ENCODE measurements at places on chromosomes 6 and 20. TPM values are rescaled to one million over a fixed set of nuclear protein-coding genes. Genes with fewer than 3 reads are reported as not detected.
A peak's percentile ranks its signal among the peaks of the same experiment; 100 is the strongest.

DNA sequence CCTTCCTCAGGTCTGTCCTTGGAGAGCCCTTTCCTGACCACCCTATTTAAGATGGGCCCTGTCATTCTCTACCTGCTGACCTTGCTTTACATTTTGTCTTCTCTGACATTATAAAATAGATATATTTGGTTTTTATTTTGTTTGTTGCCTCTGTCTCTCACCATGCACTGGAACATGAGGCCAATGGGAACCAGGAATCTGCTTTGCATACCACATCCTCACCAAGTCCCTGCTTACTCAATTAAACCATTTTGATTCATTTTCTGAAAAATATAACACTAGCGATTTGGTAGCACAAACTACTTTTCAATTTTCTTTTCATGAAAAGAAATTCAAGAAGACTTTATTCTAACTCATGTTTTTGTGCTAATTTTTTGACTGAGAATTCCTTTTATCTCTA lies 32.8 kb upstream of the POPDC3 start:
- DNase-seq, result no peak

DNA sequence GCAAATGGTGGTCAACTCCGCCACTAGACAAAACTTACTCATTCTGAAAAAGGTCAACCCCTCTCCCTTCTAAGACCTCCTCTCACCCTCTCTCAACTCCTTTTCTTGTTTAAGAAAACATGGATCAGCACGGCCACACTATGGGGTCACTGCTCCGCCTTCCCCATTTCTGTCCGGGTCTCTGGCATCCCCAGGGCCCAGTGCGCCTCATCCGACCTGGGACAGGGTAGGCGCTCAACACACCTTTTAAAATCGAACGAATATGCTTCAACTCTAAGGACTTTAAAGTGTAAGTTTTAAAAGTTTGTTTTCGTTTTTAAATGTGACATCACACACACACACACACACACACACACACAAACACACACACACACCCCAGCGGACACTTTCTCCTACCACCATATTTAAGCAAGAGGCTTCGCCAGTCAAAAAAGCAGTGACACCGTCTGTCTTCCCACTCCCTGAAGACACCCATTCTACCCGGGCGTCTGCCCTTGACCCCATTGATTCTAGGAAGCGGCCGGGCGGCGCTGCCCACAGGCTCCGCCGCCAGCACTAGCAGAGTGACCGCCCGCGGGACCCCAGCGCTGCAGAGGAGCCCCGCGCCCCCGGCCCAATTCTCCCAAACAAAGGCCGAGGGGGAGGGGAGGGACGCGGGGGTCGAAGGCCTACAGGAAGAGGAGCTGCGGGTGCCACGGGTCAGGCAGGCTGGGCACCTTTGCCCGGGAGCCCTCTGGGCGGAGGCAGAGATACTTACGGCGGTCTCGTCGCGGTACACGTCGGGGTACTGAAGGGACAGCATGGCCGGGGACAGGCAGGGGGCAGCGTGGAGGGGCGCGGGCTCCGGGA lies 568 bp downstream of the PREP start:
- peak; percentile 49 for DNase-seq

DNA sequence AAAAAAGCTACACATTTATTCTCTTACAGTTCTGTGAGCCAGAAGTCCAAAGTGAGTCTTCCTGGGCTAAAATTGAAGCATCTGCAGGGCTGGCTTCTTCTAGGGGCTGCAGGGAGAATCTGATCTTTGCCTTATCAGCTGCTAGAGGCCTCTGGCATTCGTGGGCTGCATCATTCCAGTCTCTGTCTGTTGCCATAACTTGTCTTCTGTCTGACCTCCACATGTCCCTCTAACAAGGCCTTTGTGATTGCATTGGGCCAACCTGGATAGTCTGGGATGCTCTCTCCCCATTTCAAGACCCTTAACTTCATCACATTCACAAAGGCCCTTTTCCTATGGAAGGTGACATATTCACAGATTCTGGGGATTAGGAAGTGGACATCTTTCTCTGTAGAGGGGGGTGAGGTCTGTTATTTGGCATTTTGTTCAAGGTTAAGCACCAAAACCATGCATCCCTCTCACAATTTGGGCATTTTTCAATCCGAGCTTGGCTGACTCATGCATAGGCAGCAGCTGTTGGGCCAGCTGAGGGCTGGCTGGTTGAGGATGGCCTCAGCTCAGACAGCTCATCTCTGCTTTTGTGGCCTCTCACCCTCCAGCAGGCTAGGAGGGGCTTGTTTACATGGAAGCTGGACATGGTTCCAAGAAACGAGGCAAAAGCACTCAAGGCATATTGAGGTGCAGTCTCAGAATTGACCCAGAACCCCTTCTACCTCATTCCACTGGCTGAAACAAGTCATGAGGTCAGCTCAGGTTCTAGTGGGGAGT lies 116.1 kb upstream of the NXT1 start:
- DNase-seq, result peak; percentile 88

- no peak for DNase-seq
These were observed 69.6 kb downstream of the POPDC3 start for GRCh38 chr6:105109955-105110895.

GRCh38 chr6:63527658-63528514 lies 44.4 kb upstream of the LOC128125822 start:
- DNase-seq, result peak; percentile 74

DNA sequence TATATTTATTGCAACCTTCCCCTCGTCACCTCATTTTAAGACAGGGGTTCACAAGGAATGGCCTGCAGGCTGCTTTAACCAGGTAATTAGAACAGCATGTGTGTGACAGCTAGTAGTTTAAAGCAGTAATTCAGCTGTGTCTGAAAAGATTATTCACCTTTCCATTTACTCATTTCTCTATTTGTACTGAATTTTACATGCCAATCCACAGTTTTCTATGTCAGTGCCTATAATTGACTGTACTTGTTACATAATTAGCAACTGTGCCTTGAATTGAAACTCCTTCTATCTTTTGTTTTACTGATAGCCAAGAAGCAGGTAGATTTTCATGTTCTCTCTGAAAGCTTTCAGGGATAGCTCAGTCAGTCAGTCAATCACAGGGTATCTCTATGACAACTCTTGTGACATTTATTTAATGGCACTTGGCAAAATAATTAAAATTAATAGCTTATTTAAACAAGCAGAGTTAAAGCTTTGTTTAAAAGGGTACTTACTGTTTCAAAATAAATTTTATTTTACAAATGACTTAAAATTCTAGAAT lies 214.0 kb downstream of the ZFAND3 start:
- no peak for DNase-seq

DNA sequence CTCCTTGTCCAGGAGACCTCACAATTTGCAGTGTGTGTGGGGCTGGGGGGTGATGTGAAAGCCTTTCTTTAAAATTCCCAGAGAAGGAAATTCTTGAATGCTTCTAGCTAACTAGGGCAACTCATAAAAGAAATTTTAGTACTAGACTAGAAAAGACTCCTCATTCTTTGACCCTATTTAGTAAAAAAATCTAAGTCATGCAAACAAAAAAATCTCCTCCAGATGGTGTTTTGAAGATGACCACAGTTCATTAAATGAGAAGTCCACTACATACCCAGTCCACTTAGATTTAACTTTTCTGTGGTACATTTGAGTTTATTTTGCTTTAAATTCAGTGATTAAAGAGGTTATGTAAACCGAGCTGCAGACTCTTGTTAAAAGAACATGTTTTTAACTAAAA lies 67.5 kb downstream of the NDUFAF5 start:
- peak; percentile 26 for DNase-seq

- no peak for DNase-seq
These were observed 107.5 kb upstream of the PDE10A start for GRCh38 chr6:165770397-165771082.

GRCh38 chr6:128172752-128173682 lies 272.2 kb upstream of the THEMIS start:
- no peak for DNase-seq

Gene NTSR1
- 15.0 TPM for total RNA-seq

Gene CAP2
- 35.9 TPM for total RNA-seq

Gene MAP7
- not detected for total RNA-seq

Gene TPD52L1
- total RNA-seq, result 16.8 TPM

Gene SLC17A1
- total RNA-seq, result not detected

Gene AGER
- total RNA-seq, result 0.98 TPM

Gene FOXC1
- total RNA-seq, result 1.7 TPM

Gene E2F1
- 33.3 TPM for total RNA-seq

Data from RPMI7951 (cell line).